Esophagus squamous epithelium (tissue), 5 donors: ENCODE measurements at places on chromosomes 6 and 20.

GRCh38 chr6:20318851-20319387, 82.8 kb upstream of the E2F3 start:
- DNase-seq: no peak
- no peak overlapping the region for H3K4me3 ChIP-seq
- no peaks in the 10 kb centered on the region for H3K4me1 ChIP-seq
- no peaks in the 10 kb centered on the region for H3K36me3 ChIP-seq
- no peaks in the 10 kb centered on the region for H3K27me3 ChIP-seq

DNA sequence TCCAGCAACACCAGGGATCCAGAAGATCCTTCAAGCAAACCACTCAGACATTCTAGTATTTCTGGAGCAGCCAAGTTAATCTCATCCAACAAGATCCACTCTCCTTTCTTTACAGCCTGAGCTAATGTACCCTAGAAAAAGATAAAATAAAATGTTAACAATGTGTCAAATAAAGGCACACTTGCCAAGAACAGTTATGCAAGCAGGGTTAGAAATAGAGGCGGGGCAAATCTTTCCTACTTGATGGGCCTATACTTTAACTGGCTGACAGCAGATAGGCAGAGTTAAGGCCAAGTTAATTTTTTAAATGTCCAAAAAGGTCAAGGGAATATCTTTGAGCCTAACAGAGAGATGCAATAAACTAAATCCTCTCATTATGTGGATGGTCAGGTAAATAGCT, 60.8 kb downstream of the MDN1 start:
- peaks cover 92% of the 10 kb centered on the region for H3K36me3 ChIP-seq
- no peaks in the 10 kb centered on the region for H3K27me3 ChIP-seq
- no peak overlapping the region for H3K4me3 ChIP-seq
- DNase-seq: no peak
- no peaks in the 10 kb centered on the region for H3K4me1 ChIP-seq

DNA sequence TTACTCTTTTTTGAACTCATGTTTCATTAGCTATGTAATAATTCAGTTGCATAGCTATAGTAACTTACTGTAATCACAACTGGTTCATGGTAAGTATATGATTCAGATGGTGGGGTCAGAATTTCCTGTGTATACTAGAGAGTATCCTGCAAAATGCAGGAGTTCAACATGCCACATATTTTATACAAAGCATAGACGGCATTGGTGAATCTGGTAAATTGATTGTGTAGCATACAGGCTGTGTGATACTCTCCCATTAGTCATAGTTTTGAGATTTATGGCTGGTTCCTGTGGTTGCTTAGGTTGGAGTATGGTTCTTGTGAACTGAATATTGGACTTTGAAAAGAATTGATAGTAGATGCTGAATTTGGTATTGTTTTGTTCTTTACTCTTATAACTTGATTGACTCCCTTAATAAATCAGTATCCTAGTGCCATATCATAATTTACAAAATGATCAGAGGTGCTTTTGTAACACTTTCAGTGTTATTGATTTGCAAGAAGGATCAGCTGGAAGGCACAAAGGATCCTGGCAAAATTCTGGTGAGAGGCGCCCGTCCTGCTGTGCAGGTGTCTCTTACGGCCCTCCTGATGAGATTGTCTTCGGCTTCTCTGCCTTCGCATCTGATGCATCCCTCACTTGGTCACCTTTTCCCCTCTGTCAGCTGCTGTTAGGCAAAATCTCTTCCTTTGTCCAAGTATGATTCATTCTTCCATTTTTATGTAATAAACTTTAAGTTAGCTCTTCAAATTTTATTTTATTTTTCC, 22.6 kb downstream of the SNX9 start:
- DNase-seq: no peak

- no peak overlapping the region for H3K27ac ChIP-seq
- H3K27me3 ChIP-seq: no peaks in the 10 kb centered on the region
- H3K4me3 ChIP-seq: no peak overlapping the region
- H3K4me1 ChIP-seq: peaks cover 45% of the 10 kb centered on the region
These were observed 111.9 kb downstream of the CEBPB start for GRCh38 chr20:50302341-50303057.

GRCh38 chr20:18288749-18289267, 481 bp downstream of the ZNF133 start:
- no peaks in the 10 kb centered on the region for H3K36me3 ChIP-seq
- H3K27me3 ChIP-seq: no peaks in the 10 kb centered on the region
- peak overlapping the region; percentile 93 for H3K27ac ChIP-seq

DNA sequence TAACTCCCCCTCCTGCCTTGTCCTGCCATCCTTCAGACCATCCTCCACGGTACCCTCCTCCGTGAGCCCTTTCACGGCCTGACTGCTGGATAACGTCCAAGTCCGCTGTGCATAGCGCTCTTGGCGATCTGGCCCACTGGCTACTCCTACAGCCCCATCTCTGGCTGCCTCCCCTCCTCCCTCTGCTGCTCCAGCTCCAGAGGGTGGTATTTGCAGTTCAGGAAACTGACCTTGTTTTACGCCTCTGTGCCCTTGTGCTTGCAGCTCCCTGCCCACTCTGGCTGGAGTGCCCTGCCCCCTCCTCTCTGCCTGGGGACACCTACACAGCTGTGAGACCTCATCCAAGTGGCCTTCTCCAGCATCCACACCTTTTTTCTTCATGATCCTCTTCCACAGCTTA, 6.5 kb upstream of the RREB1 start:
- H3K27me3 ChIP-seq: no peaks in the 10 kb centered on the region
- no peak overlapping the region for H3K27ac ChIP-seq
- no peaks in the 10 kb centered on the region for H3K36me3 ChIP-seq
- peaks cover 2% of the 10 kb centered on the region for H3K4me1 ChIP-seq
- H3K4me3 ChIP-seq: no peak overlapping the region
